ENCODE measurements at places on chromosomes 7 and 10.

DNA sequence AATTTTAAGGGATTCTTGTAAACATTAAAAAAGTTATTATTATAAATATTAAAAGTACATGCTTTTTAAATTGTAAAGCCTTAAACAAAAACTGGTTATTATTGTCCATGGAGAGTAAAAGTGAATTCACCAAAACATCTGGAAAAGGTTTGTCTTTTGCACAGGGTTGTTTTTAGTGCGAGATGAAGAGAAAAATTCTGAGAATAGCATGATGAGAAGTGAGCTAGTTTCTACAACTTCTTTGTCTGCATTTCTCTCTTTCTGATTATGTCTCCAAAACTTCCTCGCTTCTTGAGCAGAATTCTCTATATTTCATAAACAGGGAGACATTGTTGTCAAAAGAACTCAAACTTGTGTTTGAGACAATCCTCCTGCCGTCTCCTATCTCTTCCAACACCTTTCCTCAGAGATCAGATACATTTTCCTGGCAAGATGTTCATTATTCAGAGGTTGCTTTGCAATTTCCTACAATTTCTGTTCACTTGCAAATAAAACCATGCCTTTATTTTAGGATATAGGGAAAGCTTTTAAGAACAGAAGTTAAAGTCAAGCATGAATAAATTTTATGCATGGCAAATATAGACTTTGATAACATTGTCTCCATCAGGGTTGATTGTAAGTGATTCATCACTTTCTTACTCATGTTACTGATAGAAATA lies 372.1 kb upstream of the NPVF start:
- DNase-seq: no peak

GRCh38 chr10:2968401-2969058 lies 98.8 kb upstream of the PFKP start:
- DNase-seq: no peak

DNA sequence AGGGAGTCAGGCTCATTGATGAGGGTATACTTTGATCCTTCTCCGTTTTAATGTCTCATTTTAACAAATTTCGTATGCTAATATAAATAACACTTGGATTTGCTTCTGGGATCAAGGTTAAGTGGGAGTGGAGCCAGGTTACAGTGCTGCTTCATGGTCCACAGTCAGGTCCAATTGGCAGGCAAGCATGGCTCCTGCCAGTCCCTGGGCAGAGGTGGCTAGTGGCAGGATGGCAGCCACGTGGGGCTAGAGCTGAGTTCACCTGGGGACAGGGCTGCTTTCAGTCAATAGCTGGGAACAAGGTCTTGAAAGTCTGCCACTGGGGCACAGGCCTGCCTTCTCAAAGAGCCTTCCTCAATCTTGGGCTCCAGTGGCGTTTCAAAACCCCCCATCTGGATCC lies 16.0 kb upstream of the VWA2 start:
- DNase-seq: no peak

GRCh38 chr10:101939729-101940128 lies 96.1 kb upstream of the KCNIP2 start:
- no peak for DNase-seq

DNA sequence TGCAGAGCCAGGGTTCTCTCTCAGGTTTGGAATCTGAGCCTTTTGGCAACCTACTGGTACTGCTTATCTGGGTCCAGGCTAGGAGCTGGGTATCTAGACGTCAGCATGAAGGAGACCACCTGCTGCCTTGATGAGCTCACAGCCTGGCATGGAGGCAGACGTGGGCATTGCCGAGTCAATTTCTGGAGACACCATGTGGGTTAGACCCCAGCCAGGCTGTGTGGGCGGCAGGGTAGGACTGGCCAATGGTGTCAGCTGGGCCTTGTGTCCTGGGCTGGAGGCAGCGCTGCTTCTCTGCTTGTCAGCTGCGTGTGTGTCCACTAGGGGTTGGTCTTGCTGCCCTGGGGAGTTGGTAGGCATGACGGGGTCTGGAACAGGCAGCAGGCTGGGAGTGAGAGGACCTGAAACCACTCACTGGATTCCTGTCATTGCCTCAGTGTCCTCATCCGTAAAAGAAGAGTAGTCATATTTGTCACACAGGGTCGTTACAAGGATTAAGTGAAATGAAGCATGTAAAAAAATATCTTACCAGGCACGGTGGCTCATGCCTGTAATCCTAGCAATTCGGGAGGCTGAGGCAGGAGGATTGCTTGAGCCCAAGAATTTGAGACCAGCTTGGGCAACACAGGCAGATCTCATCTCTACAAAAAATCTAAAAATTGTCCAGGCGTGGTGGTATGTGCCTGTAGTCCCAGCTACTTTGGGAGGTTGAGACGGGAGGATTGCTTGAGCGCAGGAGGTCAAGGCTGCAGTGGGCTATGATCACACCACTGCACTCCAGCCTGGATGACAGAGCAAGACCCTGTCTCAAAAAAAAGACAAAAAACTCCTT lies 31.7 kb upstream of the ANKRD2 start:
- DNase-seq: peak; percentile 26

DNA sequence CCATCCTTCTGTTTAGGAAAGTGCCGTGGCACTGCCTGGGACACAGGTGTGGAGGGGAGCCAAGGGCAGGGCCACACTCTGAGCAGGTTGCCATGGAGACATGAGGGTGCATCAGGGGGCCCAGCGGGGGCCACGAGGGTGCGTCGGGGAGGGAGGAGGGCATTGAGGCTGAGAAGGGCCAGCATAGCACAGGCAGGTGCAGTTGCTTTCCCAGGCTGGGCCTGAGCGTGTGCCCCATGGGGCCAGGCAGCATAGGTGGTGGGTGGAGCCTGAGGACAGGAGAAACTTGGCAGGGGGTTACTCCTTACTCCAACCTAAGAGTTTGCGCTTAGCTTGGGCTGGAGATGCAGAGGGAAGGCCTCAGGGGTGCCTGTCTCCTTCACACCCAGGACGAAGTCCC lies 15.2 kb downstream of the YKT6 start:
- DNase-seq: no peak

DNA sequence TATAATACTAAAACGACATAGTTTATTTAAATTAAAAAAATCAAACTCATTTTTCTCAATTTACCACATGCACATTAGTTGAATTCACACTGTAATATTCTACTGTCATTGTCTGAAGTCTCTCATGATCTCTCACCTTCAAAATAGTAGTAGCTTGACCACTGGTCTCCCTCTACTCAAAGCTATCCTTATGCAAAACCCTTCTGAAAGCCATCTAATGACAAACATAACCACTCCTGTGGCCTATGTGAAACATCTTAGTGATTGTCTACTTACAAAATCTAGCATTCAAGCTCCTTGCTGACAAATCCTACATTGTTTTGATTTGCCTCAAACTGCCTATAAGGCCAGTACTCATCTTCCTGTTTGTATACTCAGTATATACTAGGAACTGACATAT lies 606.0 kb upstream of the GHITM start:
- DNase-seq: no peak

GRCh38 chr7:25854608-25855497 lies 297.1 kb upstream of the NFE2L3 start:
- DNase-seq: peak; percentile 98

DNA sequence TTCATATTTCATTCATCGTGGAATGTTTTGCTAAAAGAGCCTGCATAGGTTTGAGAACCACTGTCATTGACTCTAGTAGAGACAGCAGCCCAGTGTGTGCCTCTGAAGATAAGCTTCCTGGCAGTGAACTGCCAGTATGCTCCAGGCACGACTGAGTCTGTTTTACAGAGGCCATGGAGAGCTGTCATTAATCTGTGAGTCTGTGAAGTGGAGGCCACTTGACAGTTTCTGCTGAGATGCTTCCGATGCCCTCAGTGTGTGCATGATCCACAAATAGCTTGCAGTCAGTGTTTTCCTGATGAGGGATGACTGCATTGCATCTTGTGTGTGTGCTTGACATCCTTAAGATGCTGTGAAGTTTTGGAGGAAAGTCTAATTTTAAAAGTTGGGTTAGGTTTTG lies 162.2 kb downstream of the PFKFB3 start:
- no peak for DNase-seq

DNA sequence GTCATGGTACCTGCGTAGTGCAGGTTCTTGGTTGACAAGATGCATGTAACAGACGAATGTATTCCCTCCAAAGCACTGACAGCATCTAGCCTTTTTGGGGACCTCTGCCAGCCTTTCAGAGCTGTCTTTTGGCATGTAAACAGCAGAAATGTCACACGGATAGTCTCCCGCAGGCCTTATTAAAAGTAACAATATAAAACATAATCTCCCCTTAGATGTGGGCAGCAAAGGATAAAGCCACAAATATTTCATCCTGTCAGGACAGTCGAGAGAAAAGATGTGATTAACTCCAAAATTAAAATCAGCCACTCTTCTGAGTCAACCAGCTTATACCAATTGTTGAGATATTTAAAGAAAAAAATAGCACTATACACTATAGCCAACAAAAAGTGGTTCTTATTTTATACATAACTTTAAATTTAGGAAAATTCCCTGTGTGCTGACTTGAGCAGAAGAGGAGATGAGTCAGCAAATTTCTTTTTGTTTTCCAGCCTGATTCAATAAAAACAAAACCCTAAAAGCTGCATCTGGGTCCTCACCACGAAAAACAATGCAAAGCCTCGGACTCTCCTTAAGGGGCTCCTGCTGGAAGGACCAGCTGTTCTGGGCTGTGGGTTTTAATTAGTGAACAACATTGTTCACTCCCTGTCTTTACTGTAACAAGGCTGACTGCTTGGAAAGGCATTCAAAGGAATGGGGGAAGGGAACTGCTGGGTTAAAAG lies 240.2 kb downstream of the ADAM12 start:
- peak; percentile 60 for DNase-seq

- no peak for DNase-seq
Observed at GRCh38 chr7:38396852-38397251, 123.4 kb upstream of the TARP start.

GRCh38 chr10:68290736-68291135 lies 41.1 kb upstream of the HNRNPH3 start:
- no peak for DNase-seq

DNA sequence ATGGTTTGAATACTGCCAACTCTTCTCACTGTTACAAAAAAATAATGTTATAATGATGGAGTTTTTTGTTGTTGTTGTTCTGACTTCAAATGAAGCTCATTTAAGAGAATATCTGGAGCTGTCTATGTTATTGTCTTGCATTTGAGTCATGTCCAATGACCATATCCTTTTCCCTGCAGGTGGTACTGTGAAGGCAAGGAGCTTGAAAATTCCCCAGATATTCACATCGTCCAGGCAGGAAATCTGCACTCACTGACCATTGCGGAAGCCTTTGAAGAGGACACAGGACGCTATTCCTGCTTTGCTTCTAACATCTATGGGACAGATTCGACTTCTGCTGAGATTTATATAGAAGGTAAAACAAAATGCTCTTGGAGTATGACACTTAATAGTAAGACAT lies 33.5 kb downstream of the MYPN start:
- no peak for DNase-seq

DNA sequence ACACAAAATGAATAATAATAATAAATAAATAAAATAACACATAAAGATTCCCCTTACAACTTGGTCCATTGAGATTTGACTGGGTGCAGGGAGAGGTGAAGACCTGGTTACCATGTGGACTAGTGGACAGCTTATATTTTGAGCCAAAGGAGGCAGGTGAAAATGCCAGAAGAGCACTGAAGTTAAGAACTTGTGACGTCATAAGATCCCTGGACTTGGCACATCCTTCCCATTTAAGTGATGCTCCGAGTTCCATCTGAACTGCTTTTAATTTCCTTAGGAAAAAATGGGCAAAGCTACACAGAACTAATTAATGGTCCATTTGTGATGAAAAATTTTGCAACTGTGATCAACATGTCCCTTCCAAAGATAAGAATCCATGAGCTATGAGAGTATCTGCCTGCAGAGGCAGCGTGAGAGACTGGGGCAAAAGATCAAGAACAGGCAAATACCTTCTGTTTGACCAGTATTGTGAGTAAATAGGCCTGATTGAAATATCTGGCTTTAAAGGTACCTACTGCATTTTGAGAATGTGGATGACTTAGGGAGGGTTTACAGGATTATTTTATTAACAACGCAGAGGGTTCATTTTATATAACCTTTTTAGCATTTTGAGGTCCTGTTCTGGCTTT lies 101.2 kb upstream of the POT1 start:
- no peak for DNase-seq

GRCh38 chr10:89540420-89540949 lies 5.1 kb upstream of the SLC16A12 start:
- no peak for DNase-seq

DNA sequence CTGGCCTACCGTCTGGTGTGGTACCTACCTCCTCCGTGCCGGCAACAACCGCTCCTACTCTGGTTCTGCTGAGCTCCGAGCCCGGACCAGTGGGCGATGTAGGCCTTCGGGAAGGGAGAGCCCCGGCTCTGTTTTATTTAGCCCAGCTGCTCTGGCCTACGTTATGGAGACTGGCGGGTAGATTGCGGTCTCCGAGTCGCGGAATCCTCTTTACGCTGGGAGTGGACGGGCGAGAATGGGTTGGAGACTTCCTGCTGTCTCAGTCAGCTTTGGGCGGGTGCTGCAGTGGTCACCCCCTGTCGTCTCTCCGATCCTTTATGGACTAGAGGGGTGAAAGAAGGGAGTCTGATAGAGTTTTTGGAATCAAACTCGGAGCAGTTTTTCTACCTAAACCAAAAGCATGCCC lies 406 bp downstream of the CBLL1 start:
- DNase-seq: no peak

- no peak for DNase-seq
Observed at GRCh38 chr10:6780008-6780677, 200.1 kb upstream of the PRKCQ start.

DNA sequence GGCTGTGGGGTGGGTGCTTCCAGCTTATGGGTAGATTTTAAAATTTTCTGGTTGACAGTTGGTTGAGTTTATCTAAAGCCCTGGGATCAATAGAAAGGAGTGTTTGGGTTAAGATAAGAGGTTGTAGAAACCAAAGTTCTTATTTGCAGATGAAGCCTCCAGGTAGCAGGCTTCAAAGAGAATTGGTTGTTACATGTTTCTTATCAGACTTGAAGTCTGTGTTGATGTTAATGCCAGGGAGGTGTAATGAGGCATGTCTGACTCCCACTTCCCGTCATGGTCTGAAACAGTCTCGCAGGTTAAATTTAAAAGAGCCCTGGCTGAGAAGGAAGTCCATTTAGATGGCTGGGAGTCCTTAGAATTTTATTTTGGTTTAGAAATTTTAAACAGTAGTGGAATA lies 165.2 kb upstream of the TMEM72 start:
- DNase-seq: no peak

GRCh38 chr10:34906067-34906965 lies 91.2 kb upstream of the PARD3 start:
- DNase-seq: no peak

DNA sequence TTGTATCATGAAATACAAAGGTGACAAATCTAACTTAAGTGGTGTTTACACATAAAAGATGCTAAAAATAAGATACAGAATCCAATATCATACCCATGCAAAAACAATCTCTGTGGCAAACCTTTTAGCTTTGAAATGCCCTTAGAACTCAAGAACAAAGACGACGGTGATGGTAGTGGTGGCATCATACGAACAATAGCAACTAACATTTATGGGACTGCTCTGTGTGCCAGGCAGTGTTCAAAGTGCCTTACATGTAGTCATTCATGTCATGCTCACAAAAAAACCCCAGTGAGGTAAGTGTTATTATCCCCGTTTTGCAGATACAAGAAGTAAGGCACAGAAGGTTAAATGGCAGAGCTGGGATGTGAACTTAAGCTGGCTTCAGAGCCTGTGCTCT lies 563.9 kb downstream of the PARD3 start:
- DNase-seq: no peak

Measured in fibroblast of gingiva (primary cell).